ENCODE measurements at places on chromosomes 5 and 9.

GRCh38 chr5:56985936-56986625 is 34.2 kb upstream of the MIER3 start:
- no peak for DNase-seq

DNA sequence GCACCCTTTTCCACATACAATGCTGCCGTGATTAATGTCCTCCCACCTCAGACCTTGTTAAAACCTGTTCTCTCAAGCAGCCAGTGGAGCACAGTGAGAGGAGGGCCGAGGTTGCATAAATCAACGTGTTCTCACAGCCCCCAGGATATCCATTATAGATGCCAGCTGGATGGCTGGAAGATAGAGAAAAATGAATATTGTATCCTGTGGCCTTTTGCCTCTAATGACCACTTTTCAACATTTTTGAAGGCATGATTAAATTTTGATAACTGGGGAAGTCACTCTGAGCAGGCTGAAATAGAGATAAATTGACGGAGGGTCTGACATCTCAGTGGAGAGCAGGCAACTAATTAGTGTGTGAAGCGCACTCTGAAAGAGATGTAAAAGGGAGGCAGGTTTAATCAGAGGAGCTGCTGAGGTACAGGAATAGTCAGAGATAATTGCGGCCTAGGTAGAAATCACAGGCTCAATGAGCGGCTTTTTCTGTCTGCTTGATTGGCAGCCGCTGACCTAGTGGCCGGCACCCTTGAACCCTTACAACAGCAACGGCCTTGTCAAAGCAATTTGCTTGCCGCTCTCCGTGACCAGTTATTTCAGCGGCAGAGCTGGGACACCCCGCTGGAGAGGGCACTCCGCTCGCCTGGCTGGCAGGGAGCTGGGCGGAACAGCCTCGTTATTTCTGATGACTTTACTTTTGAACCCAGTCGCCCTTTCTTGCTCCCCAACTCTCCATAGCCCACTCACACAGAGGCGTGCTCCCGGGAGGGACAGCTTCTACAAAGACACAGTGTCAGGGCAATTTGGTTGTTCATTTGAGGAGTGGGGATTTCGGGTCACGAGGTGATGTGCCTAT is 560.7 kb downstream of the PSAT1 start:
- no peak for DNase-seq

GRCh38 chr9:84481231-84481630 is 140.7 kb upstream of the SLC28A3 start:
- DNase-seq = no peak

- no peak for DNase-seq
These were observed 1.1 kb downstream of the NDOR1 start for GRCh38 chr9:137206602-137207001.

GRCh38 chr5:55471468-55471867 is 63.3 kb downstream of the PLPP1 start:
- no peak for DNase-seq

DNA sequence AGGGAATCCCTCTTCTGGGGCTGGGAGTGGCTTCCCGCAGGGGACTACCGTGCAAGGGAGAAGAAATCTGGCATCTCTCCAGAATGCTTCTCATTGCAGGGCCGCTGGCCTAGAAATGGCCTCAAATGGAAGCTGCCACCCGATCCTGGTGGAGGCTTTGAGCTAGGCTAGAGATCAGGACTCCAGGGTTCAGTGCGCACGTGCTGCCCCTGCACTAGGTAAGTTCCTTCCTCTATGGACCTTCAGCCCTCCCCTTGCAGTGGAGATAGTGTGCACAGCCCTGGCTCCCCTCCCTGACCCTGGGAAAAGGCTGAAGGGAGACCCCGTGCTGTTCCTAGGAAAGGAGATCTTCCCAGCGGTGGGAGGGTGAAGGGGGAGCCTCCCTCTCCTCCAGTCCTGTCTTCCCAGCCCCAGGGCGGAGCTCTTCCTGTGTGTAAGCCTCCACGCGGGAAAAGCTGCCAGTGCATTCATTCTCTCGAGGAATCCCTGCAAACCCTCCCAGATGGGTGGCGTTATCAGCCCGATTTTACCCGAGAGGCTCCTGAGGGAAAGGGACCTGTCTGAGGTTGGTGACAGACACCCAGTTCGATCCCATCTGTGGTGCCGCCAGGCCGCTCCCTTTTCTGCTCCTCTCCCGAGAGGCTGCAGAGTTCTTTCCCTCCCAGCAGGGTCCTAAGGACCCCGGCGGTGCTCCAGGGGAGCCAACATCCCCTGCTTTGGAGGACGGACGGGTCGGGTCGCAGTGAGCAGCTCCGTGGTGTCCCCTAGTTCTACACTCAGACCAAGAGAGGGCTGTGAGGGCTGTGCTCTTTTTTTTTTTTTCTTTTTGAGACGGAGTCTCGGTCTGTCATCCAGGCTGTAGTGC is 1.4 kb upstream of the CERCAM start:
- no peak for DNase-seq

DNA sequence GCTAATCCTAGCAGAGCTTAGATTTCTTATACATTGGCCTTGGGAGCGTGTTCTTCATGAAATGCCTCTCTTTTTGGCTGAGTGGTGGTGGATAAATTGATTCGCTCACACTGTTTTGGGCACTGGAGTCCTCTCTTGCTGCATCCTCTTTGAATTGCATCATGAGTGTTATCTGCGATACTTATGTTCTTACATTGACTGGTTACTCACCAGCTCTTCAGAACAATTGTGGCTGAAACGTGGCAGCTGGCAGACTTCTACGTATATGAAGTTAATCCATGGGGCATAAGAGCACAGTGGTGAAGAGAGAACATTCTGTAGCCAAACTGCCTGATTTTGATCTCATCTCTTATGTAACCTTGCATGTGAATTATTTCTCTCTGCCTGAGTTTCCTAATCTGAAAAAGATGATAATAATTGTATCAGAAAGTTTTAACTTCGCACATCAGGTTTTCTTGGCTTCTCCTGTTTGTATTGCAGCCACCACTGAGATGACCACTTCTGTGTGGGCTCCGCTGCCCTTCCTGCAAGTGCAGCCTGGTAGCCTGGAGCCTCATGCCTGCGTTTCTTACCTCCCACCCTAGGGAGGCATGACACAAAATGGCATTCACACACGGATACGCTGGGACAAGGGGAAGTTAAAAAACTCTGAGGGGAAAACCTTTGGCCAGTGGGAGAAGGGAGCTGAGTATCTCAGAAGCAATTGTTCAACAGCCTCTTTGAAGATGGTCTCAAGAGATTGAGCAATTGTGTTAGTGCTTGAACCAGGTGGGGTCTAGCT is 295.2 kb downstream of the ARHGAP26 start:
- DNase-seq = no peak

GRCh38 chr5:96529559-96529958 is 96.5 kb upstream of the PCSK1 start:
- no peak for DNase-seq

- no peak for DNase-seq
These were observed 11.5 kb downstream of the SARDH start for GRCh38 chr9:133726401-133727276.

- DNase-seq = no peak
These were observed 43.5 kb downstream of the ANKDD1B start for GRCh38 chr5:75654693-75655295.

DNA sequence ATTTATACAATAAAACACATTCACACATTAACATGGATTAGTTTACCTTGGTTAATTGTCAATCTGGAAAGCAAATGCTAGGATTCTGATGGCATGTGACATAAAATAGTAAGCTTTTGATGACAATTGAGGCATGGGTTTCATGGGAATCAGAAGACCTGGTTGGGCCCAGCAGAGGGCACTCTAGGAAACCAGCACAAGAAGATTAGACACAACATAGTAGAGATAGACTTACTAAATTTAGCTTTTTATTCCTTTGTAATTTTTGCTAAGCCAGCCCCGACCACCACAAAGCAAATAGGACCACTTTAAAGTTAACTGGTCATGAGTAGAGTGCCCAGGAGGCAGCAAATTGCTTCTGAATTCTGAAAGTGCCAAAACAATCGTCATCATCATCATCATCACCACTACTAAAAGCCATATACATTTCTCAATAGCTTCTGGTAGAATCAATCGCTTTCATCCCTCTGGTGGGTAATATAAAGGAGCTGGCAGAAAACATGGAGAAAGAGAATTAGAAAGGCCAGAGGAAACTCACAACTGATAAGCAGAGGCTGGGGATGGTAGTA is 163.2 kb downstream of the ARRDC3 start:
- DNase-seq = no peak

DNA sequence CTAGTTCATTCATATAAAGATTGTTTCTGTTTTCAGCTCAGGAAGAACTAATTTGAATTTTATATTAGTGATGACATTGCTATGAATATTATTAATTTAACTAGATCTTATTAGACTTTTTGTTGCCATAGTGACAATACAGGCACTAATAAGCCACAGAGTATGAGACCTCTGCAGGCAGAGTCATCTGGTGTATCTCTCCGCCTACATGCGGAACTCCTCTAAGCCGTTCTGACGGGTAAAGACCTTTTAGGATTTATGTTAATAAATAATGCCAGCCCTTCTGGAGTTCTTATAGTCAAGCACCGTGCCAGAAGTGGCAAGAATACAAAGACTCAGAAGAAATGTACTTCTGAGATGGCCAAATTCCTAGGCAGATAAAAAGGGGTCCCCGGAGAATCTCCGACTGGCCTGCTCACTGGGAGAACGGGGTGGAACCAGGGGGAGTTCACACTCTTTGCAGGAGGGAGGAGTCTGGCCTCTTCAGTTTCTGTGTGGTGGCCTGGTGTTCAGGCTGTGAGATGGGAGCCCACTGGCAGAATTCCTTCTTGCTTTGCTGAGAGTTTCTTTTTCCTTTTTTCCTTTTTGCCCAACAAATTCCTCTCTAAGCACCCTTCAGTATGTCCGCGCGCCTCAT is 85.1 kb upstream of the IL12B start:
- DNase-seq = no peak

DNA sequence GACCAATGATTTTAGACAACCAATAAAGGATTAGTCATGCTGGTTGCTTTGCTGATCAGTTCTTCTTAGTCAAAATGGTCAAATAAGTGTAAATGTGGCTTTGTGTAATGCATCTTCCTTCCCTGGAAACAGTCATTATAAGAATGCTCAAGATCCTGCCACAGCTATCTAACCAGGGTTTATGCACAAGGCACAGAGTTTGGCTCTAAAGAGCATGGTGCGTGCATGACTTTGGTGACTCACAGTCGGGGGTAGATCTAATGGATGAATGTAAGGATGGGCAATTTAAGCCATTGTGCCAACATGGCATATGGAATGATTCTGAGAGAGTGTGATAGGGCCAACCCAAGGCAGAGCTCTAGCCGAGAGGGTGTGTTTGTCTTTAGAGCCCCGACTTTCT is 6.5 kb downstream of the LIX1 start:
- DNase-seq = no peak

DNA sequence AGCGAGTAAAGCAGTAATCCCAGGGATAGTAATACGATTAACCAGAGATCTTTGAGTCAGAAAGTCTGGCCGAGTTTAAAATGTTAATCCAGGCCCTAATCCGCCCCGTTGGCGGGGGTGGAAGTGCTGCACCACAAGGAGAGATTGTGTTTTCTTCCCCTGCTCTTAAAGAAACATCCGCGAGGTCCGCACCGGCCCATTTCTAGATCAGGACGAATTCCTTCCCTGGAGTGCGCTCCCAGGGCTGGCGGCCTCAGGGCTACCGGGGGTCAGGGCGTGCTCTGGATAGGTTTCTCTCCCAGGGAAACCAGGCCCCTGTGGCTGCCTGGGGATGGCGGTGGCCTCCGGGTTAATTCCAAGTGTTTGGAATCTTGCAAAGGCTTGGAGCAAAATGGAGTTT is 9.3 kb upstream of the NEUROG1 start:
- no peak for DNase-seq

DNA sequence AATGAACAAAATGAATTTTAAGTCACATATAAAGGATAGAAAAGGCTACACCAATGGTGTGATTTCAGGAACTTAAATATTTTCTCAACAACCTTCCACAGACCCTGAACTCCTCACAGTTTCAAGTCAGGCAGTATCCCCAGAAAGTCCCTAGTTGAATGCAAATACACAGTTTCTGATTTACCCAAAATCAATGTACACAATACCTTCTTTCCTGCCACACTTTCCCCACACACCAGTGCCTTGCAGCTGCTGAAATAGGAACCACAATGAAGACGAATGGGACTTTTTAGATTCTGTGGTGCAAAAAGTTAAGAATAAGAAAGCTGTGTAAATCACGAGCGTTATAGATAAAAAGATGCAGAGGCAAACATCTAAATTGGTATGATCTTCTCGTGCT is 552.4 kb upstream of the MEF2C start:
- no peak for DNase-seq

GRCh38 chr9:16121601-16122286 is 568.9 kb downstream of the CCDC171 start:
- DNase-seq = no peak

- DNase-seq = no peak
These were observed 5.4 kb upstream of the SLC25A51 start for GRCh38 chr9:37909326-37909725.

GRCh38 chr5:108212775-108213346 is 169.0 kb downstream of the FBXL17 start:
- DNase-seq = no peak

DNA sequence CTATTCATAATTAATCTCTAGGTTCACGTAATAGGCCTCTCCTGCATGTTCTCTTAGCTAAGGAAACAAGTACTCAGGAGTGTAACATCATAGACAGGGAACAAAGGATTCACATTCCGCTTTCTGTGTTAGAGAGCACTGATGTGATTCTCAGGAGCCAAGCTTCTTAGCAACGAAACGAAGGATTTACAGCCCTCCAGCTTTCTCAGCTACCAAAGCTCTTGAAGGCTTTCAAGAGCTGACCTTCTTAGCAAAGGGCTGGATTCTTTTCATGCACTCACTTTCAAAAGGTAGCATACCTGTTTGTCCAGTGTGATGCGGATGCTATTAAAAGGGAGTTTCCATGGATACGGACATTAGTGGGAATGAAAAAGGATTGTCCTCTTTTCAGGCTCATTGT is 107.4 kb downstream of the TUSC1 start:
- no peak for DNase-seq

DNA sequence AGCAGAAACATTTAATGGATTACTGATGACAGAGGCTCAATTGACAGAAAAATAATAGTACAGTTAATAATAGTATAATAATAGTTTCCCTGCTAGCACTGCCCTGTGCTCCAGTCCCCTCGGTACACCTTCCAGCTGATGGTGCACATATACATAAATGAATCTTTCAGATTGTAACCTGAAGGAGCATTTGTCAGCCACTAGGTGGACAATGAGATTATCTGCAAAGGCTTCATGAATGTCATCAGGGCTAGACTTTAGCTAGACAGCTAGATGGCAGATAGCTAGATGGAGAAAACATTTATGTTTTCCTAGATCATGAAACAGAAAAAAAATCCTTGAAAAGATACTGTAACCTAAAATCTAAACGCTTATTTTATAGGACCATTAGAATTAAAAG is 304.4 kb upstream of the SMC2 start:
- DNase-seq = no peak

- DNase-seq = no peak
These were observed 122.0 kb downstream of the DRD1 start for GRCh38 chr5:175321927-175322532.

DNA sequence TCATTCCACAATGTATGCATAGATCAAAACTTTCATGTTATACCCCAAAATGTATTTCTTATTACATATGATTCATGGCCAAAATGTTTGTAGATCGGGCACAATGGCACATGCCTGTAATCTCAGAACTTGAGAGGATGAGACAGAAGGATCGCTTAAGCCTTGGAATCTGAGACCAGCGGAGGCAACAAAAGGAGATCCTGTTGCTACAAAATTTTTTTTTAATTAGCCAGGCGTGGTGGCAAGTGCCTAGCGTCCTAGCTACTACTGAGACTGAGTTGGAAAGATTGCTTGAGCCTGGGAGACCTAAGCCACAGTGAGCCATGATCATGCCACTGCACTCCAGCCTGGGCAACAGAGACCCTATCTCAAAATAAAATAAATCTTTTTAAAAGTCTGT is 89.9 kb downstream of the MAPKAP1 start:
- no peak for DNase-seq
